ENCODE measurements at places on chromosomes 3 and 15.

- no peak for DNase-seq
Observed at GRCh38 chr15:61425934-61426333, 196.8 kb upstream of the RORA start.

DNA sequence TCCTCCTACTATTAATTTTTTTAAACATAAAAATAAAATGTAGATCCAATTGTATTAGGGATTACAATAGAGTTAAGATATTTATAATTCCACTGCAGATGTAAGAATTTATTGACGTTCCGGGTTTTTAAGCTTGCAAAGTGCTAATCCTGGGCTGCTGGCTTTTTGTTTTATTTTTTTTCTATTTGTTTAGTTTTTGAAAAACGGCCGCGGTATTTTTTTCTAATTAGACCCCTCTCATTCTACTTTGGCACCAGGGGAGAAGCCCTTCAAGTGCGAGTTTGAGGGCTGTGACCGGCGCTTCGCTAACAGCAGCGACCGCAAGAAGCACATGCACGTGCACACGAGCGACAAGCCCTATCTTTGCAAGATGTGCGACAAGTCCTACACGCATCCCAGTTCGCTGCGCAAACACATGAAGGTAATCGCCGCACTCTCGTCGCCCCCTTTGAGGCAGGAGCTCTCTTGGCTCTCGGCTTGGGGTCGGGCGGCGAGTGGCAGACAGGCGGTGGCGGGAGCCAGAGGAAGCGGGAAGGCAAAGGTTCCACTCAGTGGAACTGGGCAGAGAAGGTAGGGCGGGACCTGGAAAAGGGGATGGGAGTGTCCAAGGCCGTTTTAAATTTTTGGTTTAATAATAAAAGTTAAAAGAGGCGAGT, 3.2 kb downstream of the ZIC1 start:
- DNase-seq: no peak

DNA sequence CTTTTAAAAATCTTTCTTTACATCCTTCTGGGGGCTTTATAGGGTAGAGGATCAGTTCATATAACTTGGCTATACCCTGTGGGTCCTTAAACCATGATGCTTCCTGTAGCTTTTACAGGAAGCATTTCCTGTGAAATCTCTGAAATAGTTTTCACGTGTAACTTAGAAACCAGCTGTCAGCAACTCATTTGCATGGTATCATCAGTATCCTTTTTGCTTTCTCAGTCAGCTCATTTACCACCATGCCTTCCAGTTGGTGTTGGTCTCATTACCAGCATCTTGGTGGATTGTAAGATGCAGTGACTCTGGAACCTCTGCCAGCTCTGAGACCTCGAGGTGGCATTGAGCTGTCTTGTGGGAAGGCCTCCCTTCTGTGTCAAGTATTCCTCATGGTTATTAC, 96.7 kb upstream of the MYZAP start:
- DNase-seq: no peak

DNA sequence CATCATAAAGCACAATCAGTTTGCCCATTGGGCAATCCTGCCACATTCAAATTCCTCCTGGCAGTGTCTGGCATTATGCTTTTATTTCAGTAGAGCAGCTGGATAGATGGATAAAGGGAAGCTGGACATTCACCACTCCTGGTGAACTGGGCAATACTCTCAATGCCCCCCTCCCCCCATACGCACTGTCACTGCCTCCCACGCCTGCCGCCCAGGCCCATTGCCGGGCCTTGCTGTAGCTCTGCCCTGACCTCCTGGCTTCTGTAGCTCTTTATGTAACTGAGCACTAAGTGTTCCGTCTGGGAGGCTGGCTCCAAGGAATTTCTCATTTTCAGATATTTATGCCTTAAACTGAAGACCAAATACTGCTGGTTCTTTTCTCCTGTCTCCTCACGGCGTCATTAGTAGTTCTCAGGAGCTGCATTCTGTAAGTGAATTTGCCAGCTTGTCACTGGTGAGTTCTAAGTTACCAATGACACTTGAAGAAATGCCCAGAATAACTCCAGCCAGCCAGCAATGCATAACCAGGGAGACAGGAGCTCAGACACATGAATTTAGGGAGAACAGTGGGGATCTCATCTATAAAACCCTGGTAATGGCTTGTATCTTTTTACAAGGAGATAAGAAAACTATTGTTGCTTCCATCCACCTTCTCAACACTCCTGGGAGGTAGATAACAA, 25.5 kb upstream of the RASGRF1 start:
- DNase-seq: no peak

DNA sequence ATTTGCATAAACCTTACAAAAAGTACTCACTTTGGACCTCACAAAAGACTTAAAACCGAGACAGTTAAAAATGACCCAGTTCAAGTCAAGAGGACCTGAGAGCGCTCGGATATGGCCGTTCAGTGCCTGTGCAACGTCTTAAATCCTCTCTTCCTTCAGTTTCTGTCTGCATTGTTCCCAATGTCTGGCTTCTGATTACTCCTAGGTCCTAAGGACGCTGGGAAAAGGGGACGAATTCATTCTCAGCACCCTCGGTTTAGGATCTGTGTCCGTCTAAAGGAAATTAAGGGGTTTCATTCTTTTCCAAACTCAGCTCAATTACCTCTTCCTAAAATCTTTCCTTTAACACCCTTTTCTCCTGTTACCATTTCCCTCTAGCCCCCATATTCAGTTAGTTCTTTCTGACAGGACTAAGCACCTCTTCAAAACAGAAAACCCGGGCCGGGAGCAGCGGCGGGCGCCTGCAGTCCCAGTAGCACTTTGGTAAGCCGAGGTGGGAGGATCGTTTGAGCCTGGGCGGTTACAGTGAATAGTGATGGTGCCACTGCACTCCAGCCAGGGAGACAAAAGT, 970 bp downstream of the DPPA4 start:
- peak; percentile 5 for DNase-seq

DNA sequence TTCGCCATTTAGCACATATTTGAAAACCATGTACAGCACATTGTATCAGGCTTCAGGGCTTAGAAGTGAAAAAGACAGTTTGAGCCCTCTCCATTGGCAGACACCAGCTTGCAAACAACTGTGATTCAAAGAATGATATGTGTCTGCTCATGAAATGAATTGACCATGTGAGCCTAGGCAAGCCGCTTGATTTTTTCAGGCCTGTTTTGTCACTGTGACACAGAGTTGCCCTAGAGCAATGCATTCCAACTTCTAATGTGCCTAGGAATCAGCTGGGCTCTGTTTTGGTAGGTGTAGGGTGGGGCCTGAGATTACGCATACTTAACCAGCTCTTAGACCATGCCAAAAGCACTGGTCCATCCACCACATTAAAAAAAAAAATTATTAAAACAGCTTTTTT, 53.0 kb downstream of the ATP2C1 start:
- DNase-seq: no peak

DNA sequence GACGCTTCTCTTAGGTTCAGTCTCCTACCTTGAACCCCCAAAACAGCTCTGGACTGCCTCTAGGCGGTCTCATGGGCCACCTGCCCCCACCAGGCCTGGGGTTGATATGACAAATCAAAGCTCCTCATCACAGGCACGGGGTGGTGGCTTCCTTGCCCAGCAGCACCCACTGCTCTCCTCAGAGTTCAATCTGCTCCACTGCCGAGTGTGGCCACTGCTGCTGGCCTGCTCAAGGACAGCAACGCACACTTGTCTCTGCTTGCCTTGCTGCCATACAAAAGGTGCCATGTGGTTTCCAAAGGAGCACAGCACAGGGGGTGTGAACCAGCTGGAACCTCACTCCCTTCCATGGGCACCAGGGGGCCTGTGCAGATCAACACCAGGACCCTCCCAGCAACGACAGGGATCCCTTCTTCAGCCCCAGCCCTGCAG, 10.2 kb downstream of the KBTBD13 start:
- DNase-seq: no peak

GRCh38 chr3:42803414-42804105, 730 bp downstream of the HIGD1A start:
- no peak for DNase-seq

GRCh38 chr15:100686725-100687473, 84.5 kb downstream of the ASB7 start:
- no peak for DNase-seq

- DNase-seq: no peak
Observed at GRCh38 chr3:80238152-80238551, 470.4 kb upstream of the ROBO1 start.

- no peak for DNase-seq
Observed at GRCh38 chr15:70281811-70282307, 184.1 kb upstream of the TLE3 start.

DNA sequence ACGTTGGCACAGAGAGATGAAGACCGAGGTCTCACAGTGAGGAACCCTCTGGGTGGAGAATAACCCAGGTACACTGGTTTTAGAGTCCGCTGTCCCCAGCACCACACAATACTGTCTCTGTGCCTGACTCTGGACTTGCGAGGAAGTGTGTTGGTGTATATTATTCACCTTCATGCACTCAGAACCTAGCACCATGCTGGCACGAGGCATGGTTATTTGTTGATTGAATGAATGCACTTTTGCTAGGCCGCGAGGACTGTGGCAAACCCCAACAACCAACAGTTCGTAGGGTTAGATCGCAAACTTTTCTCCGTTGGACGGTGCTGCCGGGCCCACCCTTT, 484 bp upstream of the C3orf52 start:
- no peak for DNase-seq

- no peak for DNase-seq
Observed at GRCh38 chr3:194879126-194879877, 193.6 kb downstream of the FAM43A start.

GRCh38 chr3:160617636-160618035, 52.3 kb upstream of the KPNA4 start:
- DNase-seq: no peak

DNA sequence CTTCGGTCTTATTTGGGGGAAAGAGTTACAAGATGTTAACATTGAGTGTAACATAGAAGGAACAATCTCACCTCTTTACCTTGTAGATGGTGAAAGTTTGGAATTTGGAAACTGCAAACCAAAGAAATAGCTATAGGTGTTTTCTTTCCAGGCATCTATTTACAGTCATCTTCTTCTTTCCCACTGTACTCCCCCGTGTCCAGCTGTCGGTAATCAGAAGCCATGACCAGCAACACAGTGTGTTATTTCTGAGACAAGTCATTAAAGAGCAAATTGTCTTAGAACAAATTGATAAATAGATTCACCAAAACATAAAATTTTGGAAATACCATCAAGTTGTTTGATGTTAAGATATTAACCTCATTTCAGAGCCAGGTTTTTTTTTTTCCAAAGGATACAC, 590.5 kb upstream of the NAALADL2 start:
- no peak for DNase-seq

- no peak for DNase-seq
Observed at GRCh38 chr15:66400351-66400774, 13.7 kb downstream of the MAP2K1 start.
